ENCODE measurements at places on chromosomes 13 and 19.

DNA sequence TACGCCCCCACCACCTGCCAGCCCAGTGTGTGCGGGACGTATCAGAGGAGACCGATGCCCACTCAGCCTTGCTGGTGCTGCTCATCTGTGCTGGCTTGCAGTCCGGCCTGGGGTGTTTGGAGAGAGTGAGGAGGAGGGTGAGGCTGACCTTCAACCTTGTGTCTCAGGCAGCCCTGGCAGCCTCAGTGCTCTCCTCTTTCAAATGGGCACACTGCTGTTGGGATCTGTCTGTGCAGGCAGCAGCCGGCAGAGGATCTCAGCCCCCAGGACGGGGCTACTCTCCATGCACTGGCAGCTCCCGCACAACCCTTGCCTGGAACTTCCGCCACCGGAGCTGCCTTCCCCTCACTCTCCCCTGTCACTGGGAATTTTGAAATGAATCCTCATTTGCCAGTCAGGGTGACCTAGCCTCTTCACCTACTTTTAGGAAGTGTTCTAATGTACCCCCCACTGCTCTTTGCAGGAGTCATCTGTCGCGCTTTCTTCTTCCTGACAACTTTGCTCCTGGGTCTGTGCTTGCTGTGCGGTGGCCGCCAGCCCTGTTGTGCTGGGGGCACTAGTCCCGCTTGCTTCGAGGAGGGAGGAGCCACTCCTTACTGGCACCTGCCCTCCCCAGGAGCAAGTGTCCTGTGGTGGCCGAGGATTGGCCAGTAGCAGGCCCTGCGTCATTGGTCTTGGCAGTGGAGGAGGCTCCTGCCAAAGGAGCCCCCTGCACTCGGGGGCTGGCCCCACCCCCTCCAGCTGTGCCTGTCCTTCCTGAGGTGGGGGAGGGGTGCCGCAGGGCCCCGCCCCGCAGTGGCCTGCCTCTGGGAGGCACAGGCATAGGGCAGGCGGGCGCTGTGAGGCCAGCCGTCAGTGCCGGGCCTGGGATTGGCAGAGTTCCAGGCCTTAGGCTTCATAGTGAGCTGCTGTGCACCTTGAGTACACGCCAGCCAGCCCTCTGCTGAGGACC, 53.4 kb downstream of the TSSK6 start:
- peak; percentile 41 for DNase-seq

GRCh38 chr13:106117035-106117434, 418.4 kb downstream of the EFNB2 start:
- peak; percentile 64 for DNase-seq

- no peak for DNase-seq
Measured at GRCh38 chr13:79222427-79223205, 183.4 kb downstream of the RBM26 start.

DNA sequence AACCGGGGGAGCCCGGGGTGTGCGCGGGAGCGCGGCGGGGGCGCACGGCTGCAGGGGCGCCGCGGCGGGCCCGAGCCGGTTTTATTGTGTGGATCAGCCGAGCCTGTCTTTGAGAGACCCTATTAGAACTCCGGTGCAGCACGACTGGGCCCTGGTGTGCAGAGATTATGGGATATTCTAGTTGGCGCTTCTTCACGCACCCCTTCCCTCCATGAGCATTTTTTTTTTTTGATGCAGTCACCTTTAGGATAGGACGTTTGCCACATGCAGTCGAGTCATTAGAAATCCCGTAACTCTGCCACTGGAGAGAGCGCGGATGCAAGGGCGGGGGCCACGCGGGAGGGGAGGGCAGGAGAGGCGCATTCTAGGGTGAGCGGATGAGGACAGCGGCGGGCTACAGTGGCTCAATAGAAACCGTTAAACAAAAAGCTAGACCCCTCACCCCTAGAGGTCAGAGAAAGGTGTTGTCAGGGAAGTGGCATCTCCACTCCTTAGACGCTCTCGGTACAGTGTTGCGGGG, 3.7 kb downstream of the FGF9 start:
- no peak for DNase-seq

- DNase-seq, result no peak
Measured at GRCh38 chr19:35759697-35760096, 1.7 kb downstream of the PROSER3 start.

DNA sequence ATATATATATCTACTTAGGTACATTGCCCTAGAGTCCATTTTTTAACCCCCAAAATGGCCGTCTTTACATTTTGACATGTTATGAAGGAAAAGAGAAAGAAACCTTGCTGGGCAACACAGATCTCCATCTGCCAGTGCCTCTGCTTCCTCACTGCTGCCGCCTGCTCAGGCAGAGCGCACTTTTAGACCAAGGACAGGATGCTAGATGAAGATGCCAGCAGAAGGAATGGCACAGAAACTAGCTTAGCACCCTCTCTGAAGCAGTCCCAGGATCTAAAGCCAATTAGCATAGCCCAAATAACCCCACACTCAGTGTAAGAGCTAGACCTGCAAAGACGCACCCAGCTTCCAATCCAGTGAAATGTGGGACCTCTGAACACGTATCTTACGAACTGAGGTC, 111.9 kb downstream of the RXFP2 start:
- no peak for DNase-seq

DNA sequence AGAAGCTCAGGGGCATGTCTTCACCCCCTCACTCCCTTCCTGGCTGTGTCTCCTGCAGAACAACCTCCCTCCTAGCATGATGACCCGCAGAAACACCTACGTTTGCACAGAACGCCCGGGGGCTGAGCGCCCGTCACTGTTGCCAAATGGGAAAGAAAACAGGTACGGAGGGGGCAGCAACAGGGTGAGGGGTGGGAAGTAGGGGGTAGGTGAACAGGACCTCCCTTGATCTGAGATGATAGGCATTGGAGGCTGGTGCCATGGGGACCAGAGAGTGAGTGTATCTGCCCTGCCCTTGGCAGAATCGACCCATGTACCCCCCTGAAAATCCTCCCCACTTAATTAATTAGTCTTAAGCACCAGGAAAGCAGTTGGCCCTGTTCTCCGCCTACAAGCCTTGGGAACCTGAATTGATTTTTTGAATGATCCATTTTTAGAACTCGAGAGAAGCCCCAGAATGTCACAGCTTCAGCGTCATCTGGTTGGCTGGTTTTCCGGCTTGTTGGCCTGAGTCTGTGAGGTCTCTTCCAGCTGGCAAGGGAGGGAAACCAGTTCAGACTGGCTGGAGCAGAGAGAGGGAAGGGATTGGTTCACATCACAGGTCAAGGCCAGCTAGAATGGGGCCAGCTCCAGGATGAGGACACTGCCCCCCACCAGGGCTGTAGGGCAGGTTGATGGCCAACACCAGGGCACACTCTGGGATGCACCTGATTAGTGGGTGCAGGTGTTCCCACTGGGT, 28.2 kb downstream of the CKM start:
- DNase-seq, result no peak

GRCh38 chr13:39918620-39919236, 263.3 kb downstream of the COG6 start:
- DNase-seq, result no peak

DNA sequence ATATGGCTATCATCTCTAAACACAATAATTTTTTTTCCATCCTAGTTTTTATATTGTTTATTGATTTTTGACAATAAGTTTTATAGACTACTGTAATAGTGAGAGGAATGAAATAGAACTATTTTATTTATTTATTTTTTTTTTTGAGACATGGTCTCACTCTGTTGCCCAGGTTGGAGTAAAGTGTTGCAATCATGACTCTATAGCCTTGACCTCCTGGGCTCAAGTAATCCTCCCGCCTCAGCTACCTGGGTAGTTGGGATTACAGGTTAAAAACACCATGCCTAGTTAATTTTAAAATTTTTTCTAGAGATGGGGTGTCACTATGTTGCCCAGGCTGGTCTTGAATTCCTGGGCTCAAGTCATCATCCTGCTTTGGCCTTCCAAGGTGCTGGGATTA, 8.5 kb upstream of the ZNF442 start:
- no peak for DNase-seq

GRCh38 chr19:33444562-33445441, 71.3 kb downstream of the CEBPG start:
- no peak for DNase-seq

- DNase-seq, result no peak
Measured at GRCh38 chr13:99418103-99418842, 83.0 kb upstream of the TM9SF2 start.

- DNase-seq, result no peak
Measured at GRCh38 chr19:35861640-35862160, 5.0 kb downstream of the KIRREL2 start.

GRCh38 chr13:79226250-79226649, 179.8 kb downstream of the RBM26 start:
- DNase-seq, result no peak

DNA sequence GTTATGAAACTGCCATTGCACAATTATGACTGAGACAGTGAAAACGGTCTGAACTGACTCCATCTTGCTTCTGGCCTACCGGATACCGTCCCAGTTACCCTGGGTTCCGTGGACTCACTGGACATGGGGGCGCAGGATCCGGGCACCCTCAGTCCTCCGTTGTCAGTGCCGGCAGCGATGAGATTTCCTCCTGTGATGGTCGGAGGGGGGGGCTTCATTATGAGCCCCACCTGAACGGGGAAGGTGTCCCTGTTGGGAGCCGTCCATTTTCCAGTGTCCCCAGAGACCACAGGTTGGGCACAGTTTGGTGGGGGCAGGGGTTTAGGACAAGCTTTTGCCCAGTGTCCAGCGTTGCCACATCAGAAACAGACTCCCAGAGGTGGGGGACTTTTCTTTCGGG, 23.4 kb downstream of the TMEM255B start:
- DNase-seq, result no peak

GRCh38 chr13:112828082-112828699, 138.4 kb downstream of the ATP11A start:
- no peak for DNase-seq

DNA sequence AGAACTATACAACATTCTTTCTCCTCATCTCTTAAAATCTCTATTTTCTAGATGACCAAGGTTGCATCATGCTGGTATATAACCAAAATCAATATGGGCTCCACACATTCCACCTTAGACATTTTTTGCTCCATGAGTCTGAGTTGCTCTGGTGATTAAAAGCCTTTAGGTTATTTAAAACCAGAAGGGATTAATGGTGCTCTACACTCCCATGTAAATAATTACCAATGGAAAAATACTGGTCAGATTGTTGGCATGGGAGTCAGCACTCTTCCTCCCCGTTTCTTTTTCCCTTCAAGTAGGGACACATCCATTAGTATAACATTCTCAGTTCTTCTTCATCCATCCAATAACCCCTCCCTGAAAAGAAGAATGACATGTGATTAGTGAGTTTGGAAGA, 747.7 kb downstream of the PCDH17 start:
- DNase-seq, result no peak

- DNase-seq, result peak; percentile 43
Measured at GRCh38 chr19:3046698-3047495, 15.4 kb downstream of the TLE5 start.

- no peak for DNase-seq
Measured at GRCh38 chr13:108034909-108035410, 180.4 kb downstream of the LIG4 start.

GRCh38 chr19:35936738-35937268, 629 bp downstream of the LRFN3 start:
- no peak for DNase-seq

GRCh38 chr13:73961181-73961580, 173.0 kb downstream of the KLF12 start:
- no peak for DNase-seq

GRCh38 chr19:40682431-40682964, 8.0 kb downstream of the NUMBL start:
- DNase-seq, result no peak

GRCh38 chr13:30866677-30867076, 39.4 kb upstream of the MEDAG start:
- DNase-seq, result no peak

DNA sequence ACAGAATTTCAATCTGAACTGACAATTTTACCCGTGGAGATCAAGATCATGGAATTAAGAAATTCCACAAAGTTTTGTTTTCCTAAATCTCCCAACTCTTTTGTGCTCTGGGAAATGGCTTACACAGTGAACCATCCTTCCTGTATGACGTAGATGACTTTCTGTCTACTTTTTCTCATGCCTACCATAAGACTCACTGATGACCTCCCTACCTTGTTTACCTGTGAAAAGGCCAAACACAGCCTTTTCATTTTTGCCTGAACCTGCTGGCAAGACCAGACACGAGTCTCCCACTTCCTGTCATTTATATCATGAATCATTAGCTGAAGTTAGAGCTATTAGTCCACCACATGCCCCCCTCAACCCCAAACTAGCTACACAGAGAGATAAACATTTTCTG, 4.6 kb upstream of the KBTBD6 start:
- no peak for DNase-seq

DNA sequence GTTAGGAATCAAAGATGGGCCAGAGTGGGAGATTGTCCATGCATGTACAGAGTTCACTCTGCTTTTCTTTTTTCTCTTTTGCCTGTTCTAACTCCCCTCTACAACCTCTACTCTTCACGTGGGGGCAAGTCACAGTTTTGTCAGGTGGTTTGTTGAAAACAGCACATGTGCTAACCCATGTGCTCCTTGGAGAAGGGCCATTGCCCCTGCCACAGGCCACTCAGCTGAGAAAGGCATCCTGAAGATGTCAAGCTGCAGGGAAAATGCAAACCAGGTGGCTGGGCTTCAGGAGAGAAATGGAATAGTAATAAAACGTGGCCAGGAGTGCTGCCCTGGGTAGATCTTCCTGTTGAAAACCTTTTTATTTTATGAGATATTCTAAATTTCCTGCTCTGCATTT, 35.3 kb upstream of the SLC10A2 start:
- no peak for DNase-seq

DNA sequence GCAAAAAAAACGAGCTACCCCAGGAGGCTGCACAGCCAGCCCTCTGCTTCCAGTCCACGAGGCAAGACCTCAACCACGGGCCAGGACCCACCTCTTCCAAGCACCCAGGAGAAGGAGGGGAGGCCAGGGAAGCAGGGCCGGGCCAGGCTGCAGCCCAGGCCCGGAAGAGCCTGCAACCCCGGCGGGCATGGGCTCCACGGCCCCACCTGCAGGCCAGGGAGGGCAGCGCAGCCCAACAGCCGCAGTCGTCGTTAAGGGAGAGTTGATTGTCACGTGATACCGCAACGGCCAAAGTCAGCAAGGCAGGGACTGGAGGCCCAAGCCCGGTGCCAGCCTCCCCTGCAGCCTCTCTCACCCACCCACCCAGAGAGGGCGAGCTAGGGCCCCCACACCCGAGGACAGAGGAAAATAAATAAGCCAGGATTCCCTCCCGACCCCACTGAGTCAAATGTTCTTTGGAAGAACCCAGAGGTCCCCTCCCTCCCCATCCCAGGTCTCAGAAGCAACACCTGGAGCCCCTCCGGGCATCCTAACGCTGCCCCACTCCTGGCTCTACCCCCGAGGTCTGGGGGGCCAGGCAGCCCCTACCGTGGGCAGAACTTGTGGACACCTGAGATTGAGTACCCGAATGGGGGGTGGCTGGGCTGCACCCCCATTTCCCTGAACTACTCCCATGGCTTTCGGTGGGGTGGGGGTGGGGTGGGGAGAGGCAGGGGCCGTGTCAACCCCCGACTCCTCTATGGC, 5.2 kb upstream of the REXO1 start:
- DNase-seq, result peak; percentile 71

DNA sequence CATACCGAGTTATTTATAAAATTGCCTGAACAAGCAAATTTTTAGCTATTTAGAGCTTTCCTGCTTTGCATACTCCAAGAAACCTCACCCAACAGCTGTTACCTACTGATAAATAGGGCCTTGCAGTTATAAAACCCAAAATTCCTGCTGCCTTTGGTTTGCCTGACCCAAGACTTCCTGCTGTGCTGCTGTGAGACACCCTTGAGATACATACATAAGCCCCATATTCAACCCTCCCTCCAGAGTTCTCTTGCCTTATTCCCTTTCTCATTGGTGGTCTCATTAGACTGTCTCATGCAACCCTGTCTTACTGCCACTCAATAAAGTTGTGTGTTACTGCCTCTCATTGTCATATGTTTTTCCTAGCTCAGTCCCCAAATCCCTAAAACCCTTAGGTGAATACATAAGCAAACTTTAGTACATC, 677.6 kb downstream of the UQCRFS1 start:
- no peak for DNase-seq
